ENCODE measurements at places on chromosomes 11 and 22.

- DNase-seq, result no peak
Measured at GRCh38 chr22:41359376-41359775, 22.4 kb upstream of the TEF start.

DNA sequence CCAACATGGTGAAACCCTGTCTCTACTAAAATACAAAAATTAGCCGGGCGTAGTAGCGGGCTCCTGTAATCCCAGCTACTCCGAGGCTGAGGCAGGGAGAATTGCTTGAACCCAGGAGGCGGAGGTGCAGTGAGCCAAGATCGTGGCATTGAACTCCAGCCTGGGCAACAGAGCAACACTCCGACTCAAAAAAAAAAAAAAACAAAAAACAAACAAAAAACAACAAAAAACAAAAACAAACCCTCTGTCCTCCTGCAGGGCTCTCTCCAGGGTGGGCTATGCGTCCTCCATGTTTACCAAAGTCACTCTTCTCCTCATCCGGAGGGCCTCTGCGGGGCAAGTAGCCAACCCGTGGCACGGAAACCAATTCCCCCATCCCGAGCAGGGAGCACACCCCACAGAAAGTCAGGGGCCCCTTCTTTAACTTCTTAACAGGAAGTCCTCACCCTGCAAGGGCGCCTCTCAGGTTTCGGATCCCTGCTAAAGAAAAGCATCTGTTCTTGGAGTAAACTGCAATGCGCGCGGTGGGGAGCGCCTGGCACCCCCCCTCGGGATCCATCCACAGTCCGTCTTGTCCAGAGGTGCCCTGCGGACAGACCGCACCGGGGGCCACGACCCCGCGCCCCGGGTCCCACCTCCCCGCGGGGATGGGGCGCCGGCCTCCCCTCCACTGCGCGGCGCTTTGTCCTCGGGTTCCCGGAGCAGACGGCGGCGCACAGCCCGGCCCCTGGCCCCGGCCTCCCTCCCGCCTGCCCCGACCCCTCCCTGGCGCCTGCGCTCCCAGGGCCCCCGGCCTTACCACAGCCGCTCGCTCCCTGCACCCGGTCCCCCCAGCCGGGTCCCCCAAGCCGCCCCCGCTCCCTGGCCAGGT lies 712 bp downstream of the CERK start:
- peak; percentile 27 for DNase-seq

- no peak for DNase-seq
Measured at GRCh38 chr11:134293119-134294113, 17.2 kb downstream of the GLB1L3 start.

GRCh38 chr11:6695377-6695776 lies 12.2 kb upstream of the MRPL17 start:
- no peak for DNase-seq

DNA sequence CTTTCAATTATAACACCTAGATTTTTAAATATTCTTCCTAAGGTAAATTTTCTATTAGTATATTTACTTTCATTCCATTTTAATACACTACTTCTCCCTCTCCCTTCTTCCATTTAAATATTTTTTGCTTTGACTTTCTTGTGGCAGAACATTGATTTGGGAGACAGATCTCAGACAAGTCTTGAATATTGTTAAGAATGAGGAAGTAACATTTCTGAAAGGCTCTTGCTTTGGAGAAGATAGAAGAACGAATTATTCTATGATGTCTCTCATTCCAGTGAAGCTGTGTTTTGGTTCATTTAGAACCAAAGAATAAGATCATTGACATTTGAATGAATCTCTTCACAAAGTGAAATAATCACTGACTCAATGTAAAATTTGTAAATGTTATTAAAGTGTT lies 2.4 kb downstream of the IPO7 start:
- no peak for DNase-seq

- DNase-seq, result no peak
Measured at GRCh38 chr11:115613986-115614632, 109.9 kb upstream of the CADM1 start.

DNA sequence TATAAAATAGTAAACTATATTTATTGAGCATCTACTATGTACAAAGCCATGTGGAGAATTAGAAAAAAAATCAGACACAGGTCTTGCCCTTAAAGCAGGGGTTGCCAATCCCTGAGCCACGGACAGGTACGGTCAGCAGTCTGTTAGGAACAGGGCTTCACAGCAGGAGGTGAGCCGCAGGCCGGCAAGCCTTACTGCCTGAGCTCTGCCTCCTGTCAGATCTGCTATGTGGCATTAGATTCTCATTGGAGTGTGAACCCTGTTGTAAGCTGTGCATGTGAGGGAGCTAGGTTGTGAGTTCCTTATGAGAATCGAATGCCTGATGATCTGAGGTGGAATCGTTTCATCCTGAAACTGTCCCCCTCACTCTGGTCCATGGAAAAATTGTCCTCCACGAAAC lies 2.1 kb upstream of the RAG2 start:
- DNase-seq, result no peak

- no peak for DNase-seq
Measured at GRCh38 chr11:12719221-12719620, 45.0 kb downstream of the TEAD1 start.
